ENCODE measurements at places on chromosomes 1 and 21.
A peak's percentile ranks its signal among the peaks of the same experiment; 100 is the strongest.

DNA sequence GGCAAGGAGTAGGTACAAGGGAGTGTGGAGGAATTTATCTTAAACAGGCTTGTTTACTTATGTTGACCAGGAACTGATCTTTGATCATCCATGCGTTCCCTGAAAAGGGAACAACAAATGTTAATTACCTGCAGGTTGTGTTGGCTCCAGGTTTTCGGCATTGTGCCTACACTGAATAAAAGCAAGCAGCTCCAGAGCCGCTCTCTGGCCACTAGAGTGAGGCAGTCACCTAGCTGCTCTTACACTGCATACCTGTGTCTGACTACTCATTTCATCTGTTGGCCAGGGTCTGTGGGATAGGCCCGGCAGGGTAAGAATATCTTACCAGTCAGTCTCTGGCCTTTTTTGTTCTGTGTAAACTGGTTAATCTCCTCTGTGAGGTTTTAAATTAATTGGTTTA is 183.6 kb downstream of the HFM1 start:
- DNase-seq = no peak

GRCh38 chr1:203244776-203245175 is 15.3 kb upstream of the CHIT1 start:
- no peak for DNase-seq

DNA sequence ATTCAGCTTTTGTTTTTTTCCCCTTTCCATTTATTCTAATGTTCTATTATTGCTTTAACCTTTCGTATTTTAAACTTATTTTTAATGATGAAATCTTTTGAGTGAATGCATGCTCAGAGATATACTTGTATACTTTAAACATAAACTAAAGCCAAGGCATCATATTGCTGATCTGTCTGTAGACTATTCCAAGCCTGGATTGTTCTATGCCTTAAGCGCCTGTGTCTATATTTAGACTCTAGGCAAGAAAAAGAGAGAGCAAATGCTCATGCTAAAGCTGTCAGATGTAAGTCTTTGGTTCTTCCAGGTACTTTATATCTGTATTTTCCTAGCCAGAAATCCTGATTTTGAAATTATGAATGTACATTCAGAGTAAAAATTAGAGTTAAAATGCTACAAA is 14.4 kb downstream of the SH3GLB1 start:
- no peak for DNase-seq

DNA sequence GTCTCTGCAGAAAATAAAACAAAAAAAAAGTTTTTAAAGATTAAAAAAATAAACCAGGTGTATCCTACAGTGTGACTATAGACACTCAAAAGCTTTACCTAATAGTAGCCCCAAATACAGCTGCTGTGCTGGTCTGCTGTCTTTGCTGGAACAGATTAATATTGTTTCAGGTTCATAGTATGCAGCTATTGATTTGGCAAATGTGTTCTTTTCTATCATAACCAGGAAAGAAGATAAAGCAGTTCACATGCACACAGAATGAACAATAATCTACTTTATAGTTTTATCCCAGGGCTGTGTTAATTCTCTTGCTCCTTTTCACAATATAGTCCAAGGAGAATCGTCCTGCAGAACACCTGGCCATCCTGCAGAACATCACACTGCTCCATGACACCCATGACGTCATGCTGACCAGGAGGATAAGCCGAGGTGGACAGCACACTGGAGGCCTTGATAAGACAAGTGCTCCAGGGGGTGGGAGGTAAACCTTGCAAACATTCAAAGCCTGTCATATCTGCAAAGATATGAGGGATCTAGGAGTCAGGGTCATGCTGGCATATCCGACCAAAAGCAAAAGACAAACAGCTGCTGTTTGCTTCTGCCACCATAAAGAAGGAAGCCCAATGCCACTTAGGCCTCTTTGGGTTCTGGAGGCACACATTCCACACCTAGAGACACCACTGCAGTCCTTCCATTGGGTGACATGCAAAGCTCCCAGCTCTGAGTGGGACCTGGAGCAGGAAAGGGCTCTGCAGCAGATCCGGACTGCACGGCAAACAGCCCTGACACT is 86.1 kb upstream of the SLC2A1 start:
- DNase-seq = no peak

DNA sequence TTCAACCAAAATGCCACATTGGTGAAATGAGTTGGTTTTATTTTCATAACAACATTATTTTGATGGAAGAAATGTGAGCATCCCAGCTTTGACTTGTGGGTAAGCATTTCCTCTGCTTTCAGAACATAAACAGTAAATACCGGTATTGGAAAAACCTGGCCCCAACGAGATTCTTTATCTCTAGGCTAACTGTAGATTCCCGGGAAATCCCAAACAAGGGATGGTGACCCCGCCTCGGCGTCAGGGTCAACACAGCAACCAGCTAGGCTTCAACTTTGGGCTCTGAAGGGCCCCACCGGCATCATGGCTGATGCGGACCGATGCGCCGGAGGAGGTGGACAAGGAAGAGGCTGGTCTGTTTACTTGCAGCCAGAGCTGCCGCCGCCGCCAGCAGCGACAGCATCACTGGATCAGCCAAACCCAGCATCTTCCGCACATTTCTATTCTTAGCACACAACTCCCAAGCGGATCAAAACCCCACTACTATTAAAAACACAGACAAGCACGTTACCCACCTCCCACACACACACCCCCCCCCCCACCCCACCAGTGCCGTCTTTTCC is 1.1 kb downstream of the AKT3 start:
- DNase-seq = no peak

DNA sequence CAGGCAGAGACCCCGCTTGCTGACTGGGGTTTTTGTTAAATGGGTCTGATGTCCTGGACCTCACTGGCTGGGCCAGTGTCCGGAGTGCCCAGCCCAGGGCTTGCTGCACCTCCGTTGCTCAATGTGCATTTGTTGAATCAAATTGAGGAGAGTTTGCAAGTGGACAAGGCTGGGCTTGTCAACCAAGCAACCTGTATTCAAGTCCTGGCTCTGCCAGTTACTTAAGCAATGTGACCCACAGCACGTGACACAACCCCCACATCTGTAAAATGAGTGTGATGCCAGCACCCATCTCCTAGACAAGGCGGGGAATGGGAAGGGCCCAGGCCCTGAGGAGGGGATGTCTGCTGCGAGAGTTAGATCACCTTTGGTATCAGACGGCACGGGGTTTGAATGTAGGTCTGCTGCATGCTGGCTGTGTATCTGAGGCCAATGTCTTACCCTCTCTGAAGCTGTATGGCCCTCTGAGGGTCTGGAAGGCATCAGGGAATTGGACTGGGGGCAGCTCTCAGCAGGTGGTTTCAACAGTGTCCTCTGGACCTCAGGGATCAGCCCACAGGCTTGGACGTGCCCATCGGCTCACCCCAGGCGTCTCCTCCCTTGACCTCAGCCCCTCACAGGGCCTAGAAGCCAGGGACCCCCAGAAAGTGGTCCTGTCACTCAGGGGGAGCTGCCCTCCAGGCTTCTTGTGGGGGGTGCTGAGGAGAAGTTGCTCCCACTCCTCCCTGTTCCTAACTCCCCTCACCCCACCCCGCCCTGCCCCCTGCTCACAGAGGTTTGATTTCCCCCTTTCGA is 51.0 kb upstream of the RUNX3 start:
- no peak for DNase-seq

GRCh38 chr1:219555031-219555692 is 57.7 kb downstream of the ZC3H11B start:
- no peak for DNase-seq

DNA sequence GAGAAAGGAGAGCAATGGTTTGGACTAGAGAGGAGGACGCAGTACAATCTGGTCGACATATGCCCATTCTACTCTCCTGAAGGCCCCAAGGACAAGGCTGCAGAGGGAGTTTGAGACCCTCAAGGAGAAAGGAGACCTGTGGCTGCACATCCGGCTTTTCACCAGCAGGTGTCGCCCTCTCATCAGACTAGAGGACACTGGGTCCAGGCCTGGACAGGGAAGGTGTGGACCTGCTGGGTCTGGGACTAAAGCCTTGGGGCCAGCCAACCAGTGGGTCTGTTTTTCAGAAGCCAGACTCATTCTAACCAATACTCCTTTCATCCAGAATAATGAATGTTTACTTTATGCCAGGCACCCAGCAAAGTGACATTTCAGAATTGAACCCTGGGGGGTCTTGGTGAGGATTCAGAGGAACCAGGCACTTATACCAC is 5.0 kb downstream of the SRARP start:
- peak; percentile 60 for DNase-seq

GRCh38 chr1:22399421-22400091 is 52.1 kb upstream of the ZBTB40 start:
- DNase-seq = no peak

DNA sequence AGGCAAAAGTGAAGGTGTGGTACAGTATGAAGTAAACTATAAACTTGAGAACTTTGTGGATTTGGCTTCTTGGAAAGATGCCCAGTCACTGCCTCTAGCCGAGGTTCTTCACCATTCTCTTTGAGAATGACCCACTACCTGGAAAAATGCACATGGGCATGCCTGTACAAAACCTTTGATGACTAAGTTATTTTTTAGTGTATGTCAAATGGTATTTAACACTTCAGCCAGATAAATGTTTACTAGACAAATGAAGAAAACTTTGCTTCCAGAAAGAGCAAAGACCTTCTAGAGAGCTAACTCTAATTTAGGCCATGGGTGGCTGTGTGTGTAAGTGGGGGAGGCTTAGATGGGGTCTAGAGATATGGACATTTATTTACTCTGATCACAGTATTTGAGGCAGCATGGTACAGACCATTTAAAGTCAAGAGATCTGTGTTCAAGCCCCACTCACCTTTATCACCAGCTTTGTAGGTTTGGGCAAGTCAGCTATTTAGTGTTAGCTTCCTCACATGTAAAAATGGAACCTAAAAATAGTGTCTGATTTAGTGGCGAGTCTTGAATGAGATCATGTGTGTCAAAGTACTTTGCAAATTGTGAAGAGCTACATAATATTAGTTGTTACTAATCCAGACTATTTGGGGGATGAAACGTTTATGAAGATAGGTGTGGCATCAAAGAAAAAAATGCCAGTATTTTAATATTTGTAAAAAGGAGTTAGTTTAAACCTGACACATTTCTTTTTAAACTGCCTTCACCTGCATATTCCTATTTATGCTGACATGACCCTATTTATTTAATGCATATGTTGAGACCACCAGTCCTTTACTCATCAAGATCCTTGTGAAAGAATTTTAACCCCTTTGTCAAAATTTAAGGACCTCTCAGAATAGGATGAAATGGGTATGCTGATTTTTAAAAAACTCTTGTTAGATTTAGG is 20.2 kb downstream of the NFYC start:
- DNase-seq = no peak

GRCh38 chr1:156772728-156773497 is 5.6 kb downstream of the PRCC start:
- no peak for DNase-seq

GRCh38 chr1:203342192-203342940 is 8.6 kb downstream of the FMOD start:
- DNase-seq = no peak

- DNase-seq = no peak
Observed at GRCh38 chr1:212920896-212921295, 29.4 kb upstream of the VASH2 start.

DNA sequence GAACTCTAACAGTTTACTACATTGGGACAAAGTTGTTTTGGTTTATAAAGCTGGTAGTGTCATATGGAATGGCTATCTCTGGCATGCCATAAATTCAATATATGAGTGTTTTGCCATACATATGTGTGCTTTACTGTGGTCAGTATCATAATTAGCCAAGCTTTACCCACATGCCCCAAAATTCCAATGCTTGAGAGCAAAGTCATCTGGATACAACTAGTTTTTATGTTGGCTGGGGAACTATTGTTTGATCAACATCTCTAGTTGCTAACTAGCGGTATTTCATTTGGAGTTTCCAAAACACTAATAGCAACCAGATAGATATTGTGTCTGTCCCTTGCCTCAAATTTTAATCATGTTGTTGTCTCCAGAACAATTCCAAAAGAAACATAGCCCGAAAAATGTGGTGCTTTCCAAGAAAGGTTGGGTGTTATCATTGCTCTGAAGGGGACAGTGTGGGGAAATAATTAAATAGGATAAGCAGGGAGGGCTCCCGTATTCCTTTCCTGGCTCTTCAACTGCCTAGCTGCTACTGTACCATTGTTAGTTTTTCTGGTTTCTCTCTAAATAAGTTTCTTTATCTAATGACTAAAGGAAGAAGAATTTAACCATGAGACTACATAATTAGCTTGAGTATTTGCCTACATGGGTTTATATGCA is 136.1 kb downstream of the TGFB2 start:
- DNase-seq = no peak

DNA sequence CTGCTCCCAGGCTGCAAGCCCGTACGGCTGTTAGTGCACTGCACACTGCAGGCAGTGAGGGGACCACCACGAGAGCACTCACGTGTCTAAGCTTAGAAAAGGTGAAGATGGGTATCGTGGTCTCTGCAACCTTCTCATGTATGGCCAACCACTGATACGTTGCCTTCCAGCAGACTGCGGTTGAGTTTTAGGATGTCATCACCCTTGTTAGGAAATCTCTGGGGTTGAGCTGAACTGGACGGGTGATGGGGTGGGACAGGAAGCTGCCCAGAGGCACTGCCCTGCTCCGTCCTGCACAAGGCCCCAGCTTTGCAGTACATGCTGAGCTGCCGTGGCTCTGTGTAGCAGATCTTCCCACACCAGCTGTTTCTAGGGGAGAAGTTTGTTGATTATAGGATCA is 43.3 kb downstream of the FAAP20 start:
- DNase-seq = no peak

DNA sequence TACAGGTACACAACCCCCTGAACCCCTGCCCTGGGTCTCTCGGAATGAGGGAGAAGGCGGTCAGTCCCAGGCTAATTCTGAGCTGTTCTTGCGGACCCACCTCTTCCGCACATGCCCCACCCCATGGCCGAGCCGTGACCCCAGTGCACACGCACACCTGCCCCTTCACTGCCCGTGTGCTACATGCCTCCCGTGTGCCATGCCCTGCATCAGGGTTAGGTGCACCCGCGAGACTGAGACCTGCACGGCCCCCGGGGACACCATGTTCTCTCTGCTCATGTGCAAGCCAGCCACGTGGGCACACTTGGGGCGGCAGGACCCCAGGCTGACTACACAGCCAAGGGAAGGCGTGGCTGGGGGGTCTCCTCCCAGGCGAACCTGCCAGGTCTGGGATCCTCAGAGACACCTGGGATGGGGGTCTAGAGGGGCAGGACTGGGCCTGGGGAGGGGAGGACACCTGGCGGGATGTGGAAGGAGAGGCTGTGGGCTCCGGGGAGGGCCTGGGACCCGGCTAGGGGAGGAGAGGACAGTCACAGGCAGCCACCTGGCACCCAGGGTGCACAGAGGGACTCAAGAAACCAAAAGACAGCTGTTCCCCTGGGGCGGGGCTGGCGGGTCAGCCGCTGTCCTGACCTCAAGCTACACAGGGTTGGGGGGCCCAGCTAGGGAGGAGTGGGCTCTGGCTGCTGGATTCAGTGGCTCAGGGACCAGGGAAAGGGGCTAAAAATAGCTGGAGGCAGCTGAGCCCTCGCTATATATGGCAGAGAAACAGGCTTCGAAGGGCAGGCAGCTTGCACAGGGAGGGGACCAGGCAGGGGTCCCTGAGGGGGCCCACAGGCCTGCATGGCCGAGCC is 133.4 kb downstream of the CASZ1 start:
- DNase-seq = no peak

- no peak for DNase-seq
Observed at GRCh38 chr1:166164995-166165660, 1.7 kb downstream of the FAM78B start.

Measured in stimulated activated CD4-positive, alpha-beta T cell treated with anti-CD3 and anti-CD28 coated beads, Interleukin-1b, Interleukin-23, amount 100 ng/mL, for 24 hours (primary cell).